Kidney tubule cell (primary cell): ENCODE measurements at places on chromosomes 2 and 18.

GRCh38 chr2:33529771-33530481 is 53.5 kb downstream of the RASGRP3 start:
- peak; percentile 81 for DNase-seq

DNA sequence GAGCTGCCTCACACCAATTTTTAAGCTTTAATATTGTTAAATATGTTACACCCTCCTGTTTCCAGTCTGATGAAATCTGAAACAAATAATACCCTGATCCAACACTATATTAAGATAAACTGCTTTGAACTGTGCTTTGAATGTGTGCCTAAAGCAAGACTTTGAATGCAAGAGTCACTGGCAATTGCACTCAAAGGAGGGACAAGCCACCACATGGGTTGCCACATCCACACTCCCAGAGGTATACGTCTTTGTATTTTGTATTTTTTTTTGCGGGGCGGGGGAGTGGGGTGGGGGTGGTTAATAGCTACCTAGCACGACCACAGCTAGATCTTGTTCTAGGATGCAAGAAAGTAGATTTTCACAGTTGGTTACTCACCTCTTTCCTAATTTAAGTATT is 1.8 kb upstream of the ZEB2 start:
- no peak for DNase-seq

DNA sequence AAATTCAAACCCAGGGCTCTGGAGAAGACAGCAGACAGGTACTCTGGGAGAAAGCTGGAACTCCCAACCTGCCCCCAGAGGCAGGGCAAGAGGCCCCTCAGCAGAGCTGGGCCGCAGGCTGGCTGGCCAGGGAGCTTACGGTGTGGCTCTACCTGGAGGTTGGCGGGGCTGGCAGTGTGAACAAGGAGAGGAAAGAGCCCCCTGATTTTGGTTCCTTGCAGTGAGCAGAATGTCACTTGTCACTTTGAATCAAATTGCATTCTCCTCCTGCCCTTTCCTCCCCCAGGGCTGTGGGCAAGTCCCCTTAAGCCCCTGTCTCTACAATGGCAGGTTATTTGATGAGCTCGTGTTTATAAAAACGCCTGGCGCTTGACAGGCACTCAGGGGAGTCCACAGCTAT is 32.6 kb downstream of the MYO7B start:
- DNase-seq, result no peak

DNA sequence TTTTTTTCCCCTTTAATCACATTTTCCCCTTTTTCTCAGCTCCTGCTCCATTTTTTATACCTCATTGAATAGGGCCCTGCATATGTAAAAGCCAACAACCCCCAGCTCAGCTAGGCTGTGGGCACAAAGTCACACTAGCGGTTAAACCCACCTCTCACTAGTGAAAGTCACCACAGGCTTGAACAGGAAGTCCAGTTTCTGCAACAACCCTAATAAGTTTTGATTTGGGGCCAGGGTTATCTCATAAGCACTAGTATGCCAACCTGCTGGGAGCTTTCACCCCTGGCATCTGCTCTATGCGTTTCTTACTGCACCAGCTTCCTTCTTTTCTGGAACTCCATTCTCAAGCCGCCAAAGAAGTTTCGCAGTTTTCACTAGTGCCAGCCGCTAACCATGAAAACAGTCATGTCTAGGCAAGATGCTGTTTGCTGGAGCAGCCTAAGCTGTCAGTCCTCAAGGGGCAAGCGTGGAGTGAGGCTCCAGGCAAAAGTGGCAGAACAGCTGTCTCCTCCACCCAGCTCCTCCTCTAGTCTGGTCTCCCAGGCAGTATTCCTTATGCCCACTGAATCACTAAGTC is 197.0 kb upstream of the MEIS1 start:
- no peak for DNase-seq

- DNase-seq, result peak; percentile 36
Observed at GRCh38 chr2:12087175-12087574, 340.7 kb downstream of the LPIN1 start.
